ENCODE measurements at places on chromosomes 13 and 19.

DNA sequence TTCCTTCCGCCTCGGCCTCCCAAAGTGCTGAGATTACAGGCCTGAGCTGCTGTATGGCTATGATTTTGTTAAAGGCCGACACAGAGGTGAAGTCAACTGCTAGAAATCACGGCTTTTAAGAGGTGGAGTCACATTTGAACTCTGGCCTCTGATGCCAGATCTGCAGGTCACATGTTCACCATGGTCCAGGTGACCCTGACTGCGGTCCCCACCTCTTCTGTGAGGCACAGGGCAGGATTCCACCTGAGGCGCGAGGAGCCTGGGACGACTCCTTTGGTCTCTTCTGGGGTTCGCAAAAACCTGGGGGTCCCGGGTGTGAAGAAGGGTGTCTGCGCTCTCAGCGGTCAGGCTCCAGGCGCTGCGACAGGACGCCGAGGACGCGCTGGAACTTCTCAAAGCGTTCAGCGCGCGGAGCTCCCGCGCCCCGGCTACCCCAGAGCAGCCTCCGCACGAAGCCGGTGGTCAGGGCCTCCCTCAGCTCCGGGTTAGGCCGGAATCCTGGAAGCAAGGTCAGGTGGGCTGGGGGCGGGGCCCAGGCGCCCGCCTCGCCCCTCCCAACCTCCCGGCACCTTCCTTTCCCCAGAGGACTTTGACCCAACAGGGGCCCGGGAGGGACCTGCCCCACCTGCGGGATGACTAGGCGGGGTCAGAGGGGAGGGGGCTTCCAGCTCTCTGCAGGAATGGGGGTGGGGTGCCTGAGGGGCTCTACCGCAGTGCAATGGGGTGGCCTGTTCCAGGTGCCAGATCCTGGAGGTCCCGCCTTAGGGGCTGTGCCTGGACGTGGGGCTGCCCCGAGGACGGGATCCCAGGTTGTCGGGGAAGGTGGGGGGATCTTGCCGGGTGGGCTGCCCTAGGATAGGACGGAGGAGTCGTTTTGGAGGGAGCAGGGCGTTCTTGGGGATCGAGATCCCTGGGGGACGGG, 13.0 kb downstream of the TRIP10 start:
- DNase-seq, result no peak

GRCh38 chr13:97413694-97414093, 20.3 kb upstream of the RAP2A start:
- DNase-seq, result no peak

GRCh38 chr13:27765650-27766049, 26.6 kb upstream of the GSX1 start:
- no peak for DNase-seq

DNA sequence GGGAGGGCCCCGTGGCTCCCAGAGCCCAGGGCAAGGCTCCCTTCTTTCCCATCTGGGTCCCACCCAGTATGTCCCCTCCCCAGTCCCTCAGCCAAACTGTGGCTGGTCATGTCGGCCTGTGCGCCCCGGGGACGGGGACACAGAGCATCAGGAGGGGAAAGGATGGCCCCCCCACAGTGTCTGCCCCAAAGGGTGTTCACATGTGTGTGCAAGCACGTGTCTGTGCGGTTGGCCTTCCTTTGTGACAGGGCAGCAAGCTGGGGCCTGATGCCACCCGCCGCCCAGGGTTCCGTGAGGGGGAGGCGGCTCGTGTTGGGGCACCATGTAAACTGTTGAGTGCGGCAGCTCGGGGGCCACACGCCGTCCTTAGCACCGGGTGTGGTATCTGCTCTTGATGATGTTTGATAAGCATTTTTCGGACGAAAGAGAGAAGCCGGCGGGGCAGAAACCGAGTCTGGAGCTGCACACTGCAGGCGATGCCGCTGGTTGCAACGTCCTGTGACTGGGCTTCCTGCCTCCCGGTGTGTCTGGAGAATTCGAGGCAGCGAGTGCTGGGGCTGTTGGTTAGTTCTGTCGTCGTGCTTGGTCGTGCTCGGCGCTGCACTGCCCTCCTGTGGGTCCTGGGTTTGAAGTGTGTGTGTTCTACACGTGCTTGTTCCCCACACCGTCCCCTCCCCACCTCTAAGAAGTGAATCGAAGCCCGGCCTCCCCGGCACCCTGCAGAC, 18.4 kb downstream of the GNA11 start:
- no peak for DNase-seq

Measured in NCI-H2107 (cell line).